ENCODE measurements at places on chromosomes 13 and 19.

DNA sequence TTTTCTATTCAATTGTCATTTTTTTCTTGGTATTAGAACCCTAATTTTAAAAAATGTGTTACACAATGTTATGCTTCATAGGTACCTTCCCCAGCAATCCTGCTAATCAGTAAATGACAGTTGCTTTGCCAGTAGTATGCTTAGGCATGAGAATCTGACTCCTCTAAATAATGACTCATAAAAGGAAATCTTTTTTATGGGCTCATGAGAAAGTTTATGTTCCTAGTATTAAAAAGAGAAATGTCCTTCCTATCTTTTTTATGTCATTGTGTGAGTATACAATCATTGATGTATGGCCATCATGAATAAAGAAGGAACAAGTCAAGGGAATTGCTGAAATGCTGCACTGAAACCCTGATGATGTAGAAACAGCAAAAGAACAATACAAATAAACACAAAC is 1237.7 kb upstream of the PCDH20 start:
- no peak for DNase-seq

- no peak for DNase-seq
Observed at GRCh38 chr19:7793493-7793892, 30.4 kb downstream of the CLEC4M start.

GRCh38 chr19:33445442-33446329 is 72.2 kb downstream of the CEBPG start:
- no peak for DNase-seq

DNA sequence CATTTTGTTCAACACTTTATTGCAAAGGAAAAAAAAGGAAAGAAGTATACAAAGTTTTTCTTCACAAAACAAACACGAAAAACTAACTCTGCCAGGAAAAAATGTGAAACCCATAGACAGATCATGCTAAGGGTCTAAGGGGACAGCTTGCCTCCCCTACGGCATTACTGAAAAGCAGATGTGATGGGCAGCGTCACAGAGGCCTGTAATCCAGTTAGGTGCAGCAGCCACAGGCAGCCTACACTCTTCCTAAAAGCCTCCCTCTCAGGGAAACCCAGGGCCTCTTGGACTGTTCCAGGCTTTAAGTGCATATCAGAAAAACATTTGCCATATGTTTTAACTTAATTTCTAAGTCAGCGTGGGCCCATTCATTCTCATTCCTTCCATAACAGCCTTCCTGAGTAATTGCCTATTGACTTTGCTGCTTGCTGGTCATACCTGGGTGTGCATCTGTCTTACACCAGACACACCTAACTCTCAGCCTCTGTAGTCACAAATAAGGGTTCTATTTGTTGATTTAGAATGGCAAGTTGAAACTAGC is 135.7 kb upstream of the SERP2 start:
- no peak for DNase-seq

DNA sequence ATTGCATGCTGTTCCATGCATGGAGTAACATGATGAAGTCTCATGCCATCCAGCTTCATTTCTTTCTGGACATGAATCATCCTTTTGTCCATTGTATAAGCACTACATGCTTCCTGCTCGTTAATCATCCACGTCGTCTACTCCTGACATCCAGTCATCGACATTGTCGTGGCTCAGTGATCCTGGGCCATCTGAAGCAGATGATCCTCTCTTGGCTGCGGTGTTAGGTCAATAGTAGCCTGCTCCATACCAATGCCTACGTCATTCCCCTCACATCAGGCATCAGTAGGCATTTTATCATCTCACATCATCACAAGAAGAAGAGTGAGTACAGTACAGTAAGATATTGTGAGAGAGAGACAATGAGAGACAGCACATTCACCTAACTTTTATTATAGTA is 7.9 kb upstream of the MYO16 start:
- DNase-seq = no peak

GRCh38 chr13:107960301-107960700 is 255.0 kb downstream of the LIG4 start:
- no peak for DNase-seq

- DNase-seq = no peak
Observed at GRCh38 chr13:39864221-39864620, 208.8 kb downstream of the COG6 start.

DNA sequence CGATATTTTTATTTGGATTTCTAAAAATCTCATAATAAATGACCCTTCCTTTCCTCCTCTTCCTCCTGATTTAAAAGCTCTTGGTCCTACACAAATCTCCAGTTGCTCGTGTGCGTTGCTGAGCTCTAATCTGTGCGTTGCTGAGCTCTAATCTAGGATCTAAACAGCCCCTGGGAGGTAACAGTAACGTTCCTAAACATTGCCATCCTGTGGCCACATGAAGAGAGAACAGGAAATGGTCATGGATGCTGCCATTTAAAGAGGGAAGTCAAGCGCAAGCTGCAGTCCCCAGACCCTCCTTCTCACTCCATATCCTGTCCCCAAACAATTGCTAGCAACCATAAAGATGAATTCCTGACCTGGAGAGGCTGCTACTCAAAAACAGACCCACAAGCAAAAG is 170.8 kb downstream of the NUFIP1 start:
- DNase-seq = peak; percentile 29

- DNase-seq = no peak
Observed at GRCh38 chr13:27170221-27170515, 1.4 kb downstream of the USP12 start.

DNA sequence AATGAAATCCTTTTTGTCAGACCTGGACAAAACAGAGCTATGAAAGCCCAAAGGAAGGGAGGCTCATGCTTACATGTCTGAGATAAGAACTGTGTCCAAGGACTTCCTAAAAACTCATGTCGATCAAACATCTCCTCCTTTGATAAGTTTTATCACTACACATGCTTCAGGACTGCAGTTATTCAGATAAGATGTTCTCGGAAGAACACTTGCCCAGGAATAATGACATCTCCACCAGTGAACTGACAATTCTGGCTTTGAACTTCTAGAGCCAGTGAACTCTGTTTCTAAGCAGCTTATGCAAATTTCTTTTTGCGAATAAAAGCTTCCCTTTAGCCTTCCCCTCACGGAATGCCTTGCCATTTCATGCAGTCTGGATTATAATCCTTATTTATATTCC is 561.6 kb downstream of the TBC1D4 start:
- no peak for DNase-seq

DNA sequence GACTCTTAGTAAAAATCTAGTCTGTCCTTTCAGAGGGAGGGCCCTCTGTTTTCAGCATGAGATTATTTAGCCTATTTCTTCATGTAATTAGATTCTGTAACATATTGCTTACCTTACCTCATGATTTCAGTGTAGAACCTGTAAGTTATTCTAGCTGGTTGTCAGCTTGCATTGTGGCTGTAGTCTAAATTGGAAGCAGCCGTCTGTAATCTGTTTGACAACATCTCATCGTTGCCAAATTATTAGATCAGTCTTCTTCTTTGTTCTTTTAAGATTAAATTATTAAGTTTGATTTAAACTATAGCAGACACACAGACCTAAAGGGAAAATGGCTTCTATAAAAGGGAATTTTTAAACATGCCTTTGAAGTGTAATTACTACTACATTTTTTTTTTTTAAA is 34.8 kb downstream of the SLAIN1 start:
- no peak for DNase-seq

DNA sequence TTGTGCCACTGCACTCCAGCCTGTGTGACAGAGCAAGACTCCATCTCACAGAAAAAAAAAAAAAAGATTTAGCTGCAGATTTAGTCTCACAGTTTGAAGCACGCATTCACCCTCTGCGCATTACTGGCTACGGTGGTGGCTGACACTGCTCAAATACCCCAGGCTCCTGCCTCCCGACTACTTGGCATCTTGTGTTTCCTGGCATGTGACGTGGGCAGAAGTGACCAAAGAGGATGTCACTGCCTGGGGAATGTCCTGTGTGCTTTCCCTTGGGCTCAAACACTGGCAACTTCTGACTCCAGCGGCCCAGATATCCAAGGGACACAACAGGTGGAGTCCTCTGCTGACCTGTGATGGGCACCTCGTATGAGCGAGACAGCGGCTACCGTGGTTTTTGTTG is 24.7 kb upstream of the EIF3G start:
- no peak for DNase-seq

GRCh38 chr13:25494698-25495411 is 123.1 kb downstream of the ATP8A2 start:
- DNase-seq = no peak

DNA sequence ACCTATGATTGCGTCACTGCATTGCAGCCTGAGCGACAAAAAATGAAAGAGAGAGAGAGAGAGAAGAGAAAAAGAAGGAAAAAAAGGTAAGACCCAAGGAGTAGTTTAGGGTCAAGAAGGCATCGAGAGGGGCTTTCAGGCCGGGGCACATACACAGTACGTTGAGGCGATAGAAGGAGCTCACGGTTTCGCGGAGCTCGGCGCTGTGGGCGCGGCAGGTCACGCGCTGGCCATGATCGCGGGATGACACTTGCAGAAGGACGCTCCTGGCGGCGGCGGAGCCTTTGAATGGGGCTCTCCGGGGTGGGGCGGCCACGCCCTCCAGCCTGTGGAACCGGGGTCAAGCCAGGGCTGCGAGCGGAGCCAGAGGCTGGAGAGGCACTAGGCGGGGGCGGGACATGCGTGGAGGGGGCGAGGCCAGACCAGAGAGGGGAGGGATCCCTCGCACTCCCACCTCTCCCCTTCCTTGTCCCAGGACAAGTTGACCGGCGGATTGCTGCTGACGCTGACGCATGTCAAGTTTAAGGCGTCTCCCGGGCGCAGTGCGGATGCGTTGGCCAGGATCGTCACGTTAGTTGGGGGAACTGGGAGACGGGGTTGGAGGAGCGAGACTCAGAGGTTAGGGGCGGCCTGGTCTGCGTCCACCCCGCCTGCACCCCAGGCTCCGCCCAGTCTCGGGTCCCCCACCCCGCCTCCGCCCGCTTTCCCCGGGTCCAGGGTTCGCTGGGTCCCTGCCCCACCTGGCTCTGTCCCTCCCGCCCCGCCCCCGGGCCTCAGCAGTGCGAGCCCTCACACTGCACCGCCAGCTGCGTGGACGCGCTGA is 6.9 kb downstream of the NPHS1 start:
- DNase-seq = peak; percentile 19

GRCh38 chr19:5003781-5004180 is 34.9 kb downstream of the KDM4B start:
- no peak for DNase-seq

GRCh38 chr13:46810440-46810839 is 13.5 kb upstream of the ESD start:
- no peak for DNase-seq

- DNase-seq = no peak
Observed at GRCh38 chr13:41387576-41387975, 69.8 kb upstream of the RGCC start.

DNA sequence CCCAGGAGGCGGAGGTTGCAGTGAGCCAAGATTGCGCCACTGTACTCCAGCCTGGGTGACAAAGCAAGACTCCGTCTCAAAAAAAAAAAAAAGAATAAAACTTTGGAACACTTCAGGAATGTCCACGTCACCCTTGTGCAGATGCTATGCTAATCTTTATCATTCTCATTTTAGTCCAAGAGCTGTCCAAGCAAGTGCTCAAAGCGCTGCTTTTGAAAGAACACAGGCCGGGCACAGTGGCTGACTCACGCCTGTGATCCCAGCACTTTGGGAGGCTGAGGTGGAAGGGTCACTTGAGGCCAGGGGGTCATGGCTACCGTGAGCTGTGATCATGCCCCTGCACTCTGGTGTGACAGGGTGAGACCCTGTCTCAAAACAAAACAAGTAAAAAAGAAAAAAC is 11.1 kb upstream of the UQCR11 start:
- DNase-seq = no peak

- no peak for DNase-seq
Observed at GRCh38 chr19:33189453-33189852, 4.7 kb upstream of the LRP3 start.

DNA sequence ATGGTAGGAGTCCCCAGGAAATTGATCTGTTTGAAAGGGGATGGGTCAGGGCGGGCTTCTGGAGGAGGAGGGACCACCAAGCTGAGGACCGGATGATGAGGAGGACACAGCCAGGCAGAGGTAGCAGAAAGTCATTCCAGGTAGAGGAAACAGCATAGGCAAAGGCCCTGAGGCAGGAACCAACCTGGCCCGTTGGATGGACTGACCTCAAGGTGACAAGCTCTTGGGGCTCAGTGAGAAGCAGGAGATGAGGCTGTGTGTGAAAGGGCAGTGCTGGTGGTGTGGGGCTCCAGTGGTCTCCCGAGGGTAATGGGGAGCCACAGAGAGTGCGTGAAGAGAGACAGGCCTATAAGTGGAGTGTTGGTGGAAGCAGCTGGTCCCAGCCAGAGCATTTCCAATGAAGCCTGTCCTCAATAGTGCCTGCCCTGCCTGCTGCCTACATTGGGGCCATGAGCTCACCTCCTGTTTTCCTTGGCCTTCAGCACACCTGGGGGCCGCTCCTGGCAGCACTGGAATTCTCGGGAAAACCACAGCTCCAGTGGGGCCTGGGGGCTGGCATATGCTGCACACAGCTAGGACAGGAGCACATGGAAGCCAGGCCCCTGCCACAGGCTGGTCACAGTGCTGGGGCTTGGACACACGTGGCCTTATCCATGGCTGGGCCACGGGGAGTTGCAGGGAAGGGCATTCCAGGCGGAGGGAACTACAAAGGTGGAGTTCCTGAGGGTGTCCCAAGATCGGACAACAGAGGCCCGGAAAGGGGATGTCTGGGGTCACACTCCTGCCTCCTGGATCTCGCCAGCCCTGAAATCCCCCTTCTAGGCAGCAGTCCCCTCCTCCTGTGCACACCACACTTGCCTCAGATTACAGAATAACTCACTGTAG is 2.3 kb upstream of the COMP start:
- no peak for DNase-seq

DNA sequence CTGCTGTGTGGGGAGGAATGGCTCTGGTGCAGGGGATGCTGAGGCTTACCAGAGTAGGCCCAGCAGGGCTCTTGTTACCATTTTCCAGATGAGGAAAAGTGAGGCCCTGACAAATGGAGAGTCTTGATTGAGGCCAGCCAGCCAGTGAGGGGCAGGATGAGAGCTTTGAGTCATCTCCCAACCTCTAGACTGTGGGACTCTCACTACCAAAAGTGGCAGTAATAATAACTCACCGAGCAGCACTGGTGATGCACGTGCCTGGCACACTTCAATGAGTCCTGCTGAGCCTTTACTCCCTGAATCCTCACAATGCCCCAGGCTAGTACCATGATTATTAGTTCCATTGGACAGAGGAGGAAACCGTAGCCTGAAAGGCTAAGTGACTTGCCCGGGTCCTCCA is 7.8 kb downstream of the CIC start:
- DNase-seq = no peak

DNA sequence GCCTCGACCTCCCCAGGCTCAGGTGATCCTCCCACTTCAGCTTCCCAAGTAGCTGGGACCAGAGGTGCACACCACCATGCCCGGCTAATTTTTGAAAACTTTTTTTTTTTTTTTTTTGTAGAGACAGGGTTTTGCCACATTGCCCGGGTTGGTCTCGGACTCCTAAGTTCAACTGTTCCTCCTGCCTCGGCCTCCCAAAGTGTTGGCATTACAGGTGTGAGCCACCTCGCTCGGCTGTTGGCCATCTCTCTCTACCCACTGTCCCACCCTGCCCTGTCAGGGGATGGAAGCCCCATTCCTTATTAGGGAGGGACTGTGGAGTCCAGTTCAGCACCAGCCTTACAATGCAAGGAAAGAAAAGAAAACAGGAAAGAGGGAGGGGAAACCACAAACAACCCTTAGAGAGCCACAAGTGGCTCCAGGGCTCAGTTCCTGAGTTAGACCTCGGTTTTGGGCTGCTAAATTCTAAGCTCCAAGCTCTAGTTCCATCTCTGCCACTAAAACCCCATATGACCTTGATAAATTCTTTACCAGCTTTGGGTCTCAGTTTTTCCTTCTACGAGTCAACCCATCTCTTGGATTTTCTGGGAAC is 31.7 kb downstream of the ACTL9 start:
- no peak for DNase-seq

GRCh38 chr19:55485439-55486011 is 537 bp downstream of the NAT14 start:
- DNase-seq = no peak
